Progenitor cell of endocrine pancreas (in vitro differentiated cells): ENCODE measurements at places on chromosomes 6 and 20. TPM values are rescaled to one million over a fixed set of nuclear protein-coding genes. Genes with fewer than 3 reads are reported as not detected.

The IFNGR1 gene
- total RNA-seq = 29.4 and 31.0 TPM in 2 replicates

The MBOAT1 gene
- 3.0 and 4.5 TPM in 2 replicates for total RNA-seq

The LIN28B gene
- 35.2 and 38.8 TPM in 2 replicates for total RNA-seq

The ATP6V1G2 gene
- total RNA-seq = 1.5 TPM in 2 replicates

The SAPCD1 gene
- total RNA-seq = 8.6 and 11.9 TPM in 2 replicates

The PRR18 gene
- total RNA-seq = 0.60 and 0.93 TPM in 2 replicates

The SNAP25 gene
- 7.7 and 8.2 TPM in 2 replicates for total RNA-seq

The GPR6 gene
- total RNA-seq = not detected in 2 replicates

The EYA2 gene
- 0.53 and 0.73 TPM in 2 replicates for total RNA-seq

The MAS1 gene
- total RNA-seq = not detected in 2 replicates

The POPDC3 gene
- 1.3 and 2.3 TPM in 2 replicates for total RNA-seq

The MCCD1 gene
- not detected in 2 replicates for total RNA-seq

The FAM217A gene
- total RNA-seq = 0.13 TPM in 1 of 2 replicates, not detected in the other

The STK35 gene
- 39.8 and 41.9 TPM in 2 replicates for total RNA-seq

The JPH2 gene
- 0.12 and 0.24 TPM in 2 replicates for total RNA-seq

The ARMH2 gene
- not detected in 2 replicates for total RNA-seq

The FAM83C gene
- total RNA-seq = not detected in 2 replicates

The PTGIS gene
- total RNA-seq = 18.4 and 19.3 TPM in 2 replicates

The TOX2 gene
- 2.5 and 2.8 TPM in 2 replicates for total RNA-seq

The SPAG4 gene
- 1.1 and 2.5 TPM in 2 replicates for total RNA-seq

The NINL gene
- 114 and 125 TPM in 2 replicates for total RNA-seq

The CCN6 gene
- not detected in 2 replicates for total RNA-seq

The GMPR gene
- 0.50 and 1.3 TPM in 2 replicates for total RNA-seq

The FOXQ1 gene
- 2.0 and 2.9 TPM in 2 replicates for total RNA-seq
